ENCODE measurements at places on chromosomes 16 and 17.

DNA sequence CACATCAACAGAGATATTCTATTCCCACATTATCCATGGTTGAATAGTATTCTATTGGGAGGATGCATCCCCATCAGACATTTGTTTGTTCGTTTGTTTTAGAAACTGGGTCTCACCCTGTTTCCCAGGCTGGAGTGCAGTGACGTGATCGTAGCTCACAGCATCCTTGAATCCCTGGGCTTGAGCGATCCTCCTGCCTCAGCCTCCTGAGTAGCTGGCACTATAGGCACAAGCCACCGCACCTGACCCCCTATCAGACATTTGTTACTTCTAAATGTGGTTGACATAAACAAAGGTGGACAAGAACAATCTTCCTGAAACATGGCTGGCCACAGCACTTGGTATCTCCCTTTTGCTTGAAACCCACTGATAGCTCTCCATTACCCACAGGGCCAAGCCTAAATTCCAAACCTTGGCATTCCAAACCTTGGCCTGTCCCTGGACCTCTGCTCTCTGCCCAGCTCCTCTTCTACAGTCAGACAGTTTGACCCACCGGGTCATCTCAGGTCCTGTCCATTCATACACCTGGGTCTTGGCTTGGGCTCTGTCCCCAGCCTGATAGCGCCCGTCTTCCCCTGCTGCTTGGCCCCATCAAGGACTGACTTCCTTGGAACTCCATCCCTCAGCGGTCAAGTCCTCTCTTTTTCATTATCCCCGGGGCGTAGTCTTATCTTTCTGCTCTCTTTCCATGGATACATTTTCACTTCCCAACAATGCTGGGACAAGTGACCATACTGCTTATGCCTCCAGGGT lies 1.5 kb upstream of the PRR29 start:
- no peak overlapping the region for H3K4me3 ChIP-seq
- H3K4me1 ChIP-seq = no peaks in the 10 kb centered on the region
- DNase-seq = no peak
- H3K27ac ChIP-seq = no peak overlapping the region

DNA sequence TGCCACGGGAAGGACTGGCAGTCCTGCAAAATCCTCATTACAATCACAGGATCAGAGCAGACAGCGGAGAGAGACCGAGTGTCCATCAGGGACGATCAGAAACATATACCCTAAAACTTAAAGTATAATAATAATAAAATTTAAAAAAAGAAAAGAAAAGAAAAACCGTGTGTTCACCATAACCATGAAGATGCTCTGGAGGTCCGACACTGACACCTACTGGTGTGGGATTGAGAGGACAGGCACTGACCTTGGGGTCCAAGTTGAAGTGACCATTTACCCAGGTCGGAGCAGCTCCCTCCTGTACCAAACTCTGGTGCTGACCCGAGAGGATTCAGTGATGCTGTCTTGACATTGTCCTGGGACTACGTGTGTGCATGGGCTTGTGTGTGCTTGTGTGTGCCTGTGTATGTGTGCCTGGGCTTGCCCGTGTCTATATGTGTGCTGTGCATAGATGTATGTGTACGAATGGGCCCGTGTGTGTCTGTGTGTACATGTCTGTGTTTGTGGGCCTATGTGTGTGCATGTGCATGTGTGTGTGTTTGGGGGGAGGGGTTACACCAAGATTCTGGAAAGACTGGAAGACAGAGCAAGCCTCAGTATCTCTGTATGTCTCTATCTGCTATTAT lies 10.0 kb upstream of the CD300LD start:
- DNase-seq = no peak
- no peaks in the 10 kb centered on the region for H3K4me1 ChIP-seq
- no peaks in the 10 kb centered on the region for H3K36me3 ChIP-seq
- no peak overlapping the region for H3K27ac ChIP-seq
- peaks cover 13% of the 10 kb centered on the region for H3K27me3 ChIP-seq

- H3K4me1 ChIP-seq = peaks cover 7% of the 10 kb centered on the region
- DNase-seq = no peak
- no peaks in the 10 kb centered on the region for H3K36me3 ChIP-seq
- H3K27me3 ChIP-seq = no peaks in the 10 kb centered on the region
Measured at GRCh38 chr16:70399381-70399780, 39.5 kb downstream of the ST3GAL2 start.

DNA sequence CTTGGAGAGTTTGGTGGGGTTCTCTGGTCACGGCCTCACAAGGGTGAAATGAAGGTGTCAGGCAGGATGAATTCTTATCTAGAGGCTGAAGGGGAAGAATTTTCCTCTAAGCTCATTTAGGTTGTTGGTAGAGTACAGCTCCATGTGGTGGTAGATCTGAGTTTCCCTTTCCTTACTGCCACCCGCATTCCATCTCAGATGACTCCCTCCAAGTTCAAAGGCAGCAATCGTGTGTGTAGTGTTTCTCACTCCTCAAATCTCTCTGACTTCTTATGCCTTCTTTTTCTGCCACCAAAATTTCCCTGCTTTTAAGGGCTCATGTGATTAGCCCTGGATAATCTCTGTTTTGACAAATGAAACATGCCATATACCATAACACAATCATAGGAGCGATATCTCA lies 135.5 kb upstream of the MYOCD start:
- no peak for DNase-seq
- no peaks in the 10 kb centered on the region for H3K4me1 ChIP-seq
- no peak overlapping the region for H3K27ac ChIP-seq
- no peaks in the 10 kb centered on the region for H3K36me3 ChIP-seq
- H3K27me3 ChIP-seq = no peaks in the 10 kb centered on the region

DNA sequence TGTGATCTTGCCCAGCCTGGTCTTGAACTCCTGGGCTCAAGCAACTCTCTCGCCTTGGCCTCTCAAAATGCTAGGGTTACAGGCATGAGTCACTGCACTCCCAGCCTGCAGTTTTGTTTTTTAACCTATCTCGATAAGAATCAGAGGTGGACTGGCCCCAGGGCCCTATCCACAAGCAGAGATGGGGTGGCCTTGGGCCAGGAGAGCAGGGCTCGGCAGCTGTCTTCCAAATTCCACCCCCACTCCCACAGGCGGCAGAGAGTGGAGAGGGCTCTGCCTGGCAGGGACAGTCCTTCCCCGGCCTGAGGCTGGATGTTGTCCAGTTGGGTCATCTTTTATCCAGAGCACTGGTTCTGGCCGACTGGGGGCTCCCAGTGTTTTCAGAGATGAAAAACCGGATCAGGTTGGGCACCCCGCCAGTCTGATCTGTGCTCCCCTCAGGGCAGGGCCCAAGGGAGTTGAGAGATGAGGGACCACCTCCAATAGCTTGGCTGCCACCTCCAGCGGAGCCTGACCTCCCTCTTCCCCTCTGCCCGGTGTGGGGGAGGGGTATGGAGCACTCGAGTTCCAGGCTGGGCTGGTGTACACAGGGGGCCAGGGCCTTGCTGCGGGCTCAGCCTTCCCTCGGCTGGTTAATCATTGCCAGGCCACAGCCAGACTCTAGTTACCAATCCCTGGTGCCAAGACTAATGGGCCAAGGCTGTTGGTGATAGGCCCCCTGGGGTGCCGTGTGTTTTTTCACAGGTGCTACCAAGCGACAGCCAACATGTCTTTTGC lies 30.3 kb upstream of the MYO15B start:
- no peaks in the 10 kb centered on the region for H3K36me3 ChIP-seq
- H3K4me1 ChIP-seq = peaks cover 6% of the 10 kb centered on the region
- no peak overlapping the region for H3K4me3 ChIP-seq
- H3K27me3 ChIP-seq = no peaks in the 10 kb centered on the region
- H3K27ac ChIP-seq = no peak overlapping the region

GRCh38 chr16:1288813-1289476 lies 20.5 kb upstream of the UBE2I start:
- no peak overlapping the region for H3K27ac ChIP-seq
- no peak overlapping the region for H3K4me3 ChIP-seq
- no peak for DNase-seq
- H3K4me1 ChIP-seq = no peaks in the 10 kb centered on the region
- no peaks in the 10 kb centered on the region for H3K36me3 ChIP-seq

- peaks cover 70% of the 10 kb centered on the region for H3K4me1 ChIP-seq
- no peaks in the 10 kb centered on the region for H3K27me3 ChIP-seq
- DNase-seq = peak; percentile 70
- peaks cover 5% of the 10 kb centered on the region for H3K36me3 ChIP-seq
- peak overlapping the region; percentile 99 for H3K27ac ChIP-seq
Measured at GRCh38 chr16:75244225-75244809, 7.1 kb downstream of the BCAR1 start.

DNA sequence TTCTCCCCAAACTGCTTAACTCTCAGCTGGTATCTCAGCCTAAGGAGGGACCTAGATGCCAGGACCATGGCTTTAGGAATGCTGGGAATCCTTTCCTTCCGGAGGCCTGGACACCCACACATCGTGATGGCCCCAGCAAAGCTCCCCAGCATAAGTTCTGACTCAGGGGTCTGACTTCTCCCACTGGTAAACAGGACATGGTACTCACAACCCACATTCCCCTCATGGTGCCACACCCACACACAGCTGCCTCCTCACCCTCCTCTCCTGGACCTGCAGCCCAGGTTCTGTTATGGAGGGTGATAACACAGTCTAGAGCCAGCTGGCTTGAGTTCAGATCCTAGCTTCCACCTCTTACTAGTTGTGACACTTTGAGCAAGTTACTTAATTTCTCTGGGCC lies 719 bp upstream of the RNF227 start:
- peak overlapping the region; percentile 81 for H3K27ac ChIP-seq
- H3K4me1 ChIP-seq = peaks cover 21% of the 10 kb centered on the region
- H3K27me3 ChIP-seq = no peaks in the 10 kb centered on the region
- H3K4me3 ChIP-seq = peak overlapping the region; percentile 31
- H3K36me3 ChIP-seq = no peaks in the 10 kb centered on the region

DNA sequence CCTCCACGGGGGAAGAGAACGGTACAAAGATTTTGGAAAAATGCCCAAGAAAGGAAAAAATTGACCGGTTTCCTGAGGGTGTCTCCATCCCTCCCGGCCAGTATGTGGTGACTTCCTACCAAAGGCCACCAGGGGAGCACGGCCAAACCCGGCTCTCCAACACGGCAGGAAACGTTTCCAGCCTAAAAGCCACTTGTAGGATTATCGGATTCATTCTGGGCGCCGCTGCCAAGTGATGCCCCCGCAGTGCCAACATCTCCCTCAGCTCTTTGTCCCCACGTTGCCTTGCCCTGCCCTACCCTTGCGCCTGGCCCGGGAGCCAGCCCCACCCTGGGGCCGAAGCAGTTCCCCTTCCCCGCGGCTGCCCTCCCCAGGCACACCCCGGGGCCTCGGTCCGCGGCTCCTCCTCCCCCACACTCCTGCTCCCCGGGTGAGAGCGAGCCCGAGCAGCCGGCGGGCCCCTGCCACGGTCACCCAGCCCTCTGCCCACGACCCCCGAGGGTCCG lies 688 bp downstream of the CRK start:
- peak; percentile 51 for DNase-seq
- no peaks in the 10 kb centered on the region for H3K27me3 ChIP-seq
- H3K4me1 ChIP-seq = peaks cover 17% of the 10 kb centered on the region
- peak overlapping the region; percentile 95 for H3K27ac ChIP-seq

- DNase-seq = no peak
- no peaks in the 10 kb centered on the region for H3K27me3 ChIP-seq
- H3K27ac ChIP-seq = no peak overlapping the region
- no peak overlapping the region for H3K4me3 ChIP-seq
- H3K36me3 ChIP-seq = no peaks in the 10 kb centered on the region
- no peaks in the 10 kb centered on the region for H3K4me1 ChIP-seq
Measured at GRCh38 chr16:27301236-27301861, 12.4 kb upstream of the IL4R start.

GRCh38 chr17:64003526-64004121 lies 5.5 kb downstream of the PRR29 start:
- no peaks in the 10 kb centered on the region for H3K4me1 ChIP-seq
- no peak for DNase-seq
- no peaks in the 10 kb centered on the region for H3K27me3 ChIP-seq
- H3K4me3 ChIP-seq = no peak overlapping the region
- H3K36me3 ChIP-seq = no peaks in the 10 kb centered on the region

- no peak for DNase-seq
- no peaks in the 10 kb centered on the region for H3K36me3 ChIP-seq
- no peak overlapping the region for H3K27ac ChIP-seq
Measured at GRCh38 chr17:55584861-55585260, 73.6 kb upstream of the SMIM36 start.

GRCh38 chr16:71629278-71630016 lies 3.5 kb downstream of the MARVELD3 start:
- peaks cover 16% of the 10 kb centered on the region for H3K27me3 ChIP-seq
- H3K4me1 ChIP-seq = peaks cover 6% of the 10 kb centered on the region
- H3K27ac ChIP-seq = no peak overlapping the region
